ENCODE measurements at places on chromosomes 12 and 14.

- DNase-seq: peak; percentile 81
Measured at GRCh38 chr14:36069535-36069900, 107.0 kb downstream of the PTCSC3 start.

DNA sequence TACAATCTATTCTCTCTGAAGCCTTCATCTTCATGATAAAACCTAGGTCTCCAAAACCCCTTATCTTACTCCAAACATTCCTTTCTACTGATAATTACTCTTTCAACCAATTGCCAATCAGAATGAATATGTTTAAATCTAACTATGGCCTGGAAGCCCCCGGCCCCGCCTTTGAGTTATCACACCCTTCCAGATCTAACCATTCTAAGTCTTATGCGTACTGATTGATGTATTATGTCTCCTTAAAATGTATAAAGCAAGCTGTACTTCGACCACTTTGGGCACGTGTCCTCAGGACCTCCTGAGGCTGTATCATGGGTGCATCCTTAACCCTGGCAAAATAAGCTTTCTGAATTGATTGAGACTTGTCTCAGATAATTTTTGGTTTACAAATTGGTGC, 14.4 kb downstream of the PABPN1 start:
- DNase-seq: no peak

- DNase-seq: peak; percentile 6
Measured at GRCh38 chr12:88805692-88806091, 225.4 kb upstream of the KITLG start.

GRCh38 chr14:101594511-101595148, 33.3 kb downstream of the DIO3 start:
- no peak for DNase-seq

DNA sequence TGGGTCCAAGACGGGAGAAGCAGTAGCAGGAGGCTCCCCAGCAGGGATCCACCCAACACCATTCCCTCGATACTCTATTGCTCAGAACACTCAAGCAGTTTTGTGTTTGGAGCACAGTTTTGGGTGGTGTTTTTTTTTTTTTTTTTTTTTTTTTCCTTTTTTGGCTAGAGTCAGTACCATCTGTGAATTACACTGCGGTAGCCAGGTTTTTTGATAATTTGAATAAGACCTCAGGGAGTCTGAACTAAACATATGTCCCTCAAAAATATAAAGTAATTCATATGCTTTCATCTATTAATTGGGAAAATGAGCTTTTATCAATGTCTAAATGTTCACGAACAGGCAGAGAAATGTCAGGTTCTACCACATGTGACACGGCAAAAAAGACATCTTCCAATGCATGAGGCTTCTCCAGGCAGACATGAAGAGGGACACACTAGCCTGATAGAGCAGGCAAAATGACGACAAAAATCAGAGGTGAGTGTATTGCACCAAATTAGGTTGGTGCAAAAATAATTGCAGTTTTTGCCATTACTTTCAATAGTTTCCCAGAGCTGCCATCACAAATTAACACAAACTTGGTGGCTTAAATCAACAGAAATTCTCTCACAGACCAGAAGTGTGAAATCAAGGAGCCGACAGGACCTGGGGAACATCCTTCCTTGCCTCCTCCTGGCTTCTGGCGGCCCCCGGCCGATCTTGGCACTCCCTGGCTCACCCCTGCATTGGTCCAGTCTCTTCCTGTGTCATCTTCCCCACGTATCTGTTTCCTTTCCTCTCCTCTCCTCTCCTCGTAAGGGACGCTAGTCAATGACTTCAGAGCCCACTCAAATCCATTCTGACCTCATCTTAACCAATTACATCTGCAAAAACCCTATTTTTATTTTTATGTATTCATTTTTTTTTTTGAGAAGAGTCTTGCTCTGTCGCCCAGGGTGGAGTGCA, 33.9 kb downstream of the FOXN3 start:
- DNase-seq: no peak

DNA sequence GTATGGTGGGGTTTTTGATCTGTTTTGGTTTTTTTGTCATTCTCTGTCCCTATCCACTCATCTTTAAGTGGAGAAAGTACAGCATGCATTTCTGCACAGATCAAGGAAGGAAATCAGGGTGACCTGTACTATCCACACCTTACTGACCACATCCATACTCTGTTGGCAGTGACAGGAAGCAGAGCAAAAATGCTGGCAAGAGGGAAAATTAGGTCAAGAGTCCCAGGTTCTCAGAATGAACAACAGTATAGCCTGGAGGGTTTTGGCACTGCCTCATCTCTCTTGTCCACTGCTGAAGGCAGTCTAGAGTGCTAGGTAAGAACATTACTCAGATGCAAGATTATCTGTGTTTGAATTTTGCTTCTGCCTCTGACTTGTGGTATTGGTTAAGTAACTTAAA, 70.7 kb downstream of the TAOK3 start:
- no peak for DNase-seq

- no peak for DNase-seq
Measured at GRCh38 chr12:104477510-104478390, 21.0 kb downstream of the CHST11 start.

GRCh38 chr12:75722714-75723200, 211.3 kb upstream of the KRR1 start:
- DNase-seq: no peak

- no peak for DNase-seq
Measured at GRCh38 chr12:84551373-84551772, 361.2 kb downstream of the SLC6A15 start.

DNA sequence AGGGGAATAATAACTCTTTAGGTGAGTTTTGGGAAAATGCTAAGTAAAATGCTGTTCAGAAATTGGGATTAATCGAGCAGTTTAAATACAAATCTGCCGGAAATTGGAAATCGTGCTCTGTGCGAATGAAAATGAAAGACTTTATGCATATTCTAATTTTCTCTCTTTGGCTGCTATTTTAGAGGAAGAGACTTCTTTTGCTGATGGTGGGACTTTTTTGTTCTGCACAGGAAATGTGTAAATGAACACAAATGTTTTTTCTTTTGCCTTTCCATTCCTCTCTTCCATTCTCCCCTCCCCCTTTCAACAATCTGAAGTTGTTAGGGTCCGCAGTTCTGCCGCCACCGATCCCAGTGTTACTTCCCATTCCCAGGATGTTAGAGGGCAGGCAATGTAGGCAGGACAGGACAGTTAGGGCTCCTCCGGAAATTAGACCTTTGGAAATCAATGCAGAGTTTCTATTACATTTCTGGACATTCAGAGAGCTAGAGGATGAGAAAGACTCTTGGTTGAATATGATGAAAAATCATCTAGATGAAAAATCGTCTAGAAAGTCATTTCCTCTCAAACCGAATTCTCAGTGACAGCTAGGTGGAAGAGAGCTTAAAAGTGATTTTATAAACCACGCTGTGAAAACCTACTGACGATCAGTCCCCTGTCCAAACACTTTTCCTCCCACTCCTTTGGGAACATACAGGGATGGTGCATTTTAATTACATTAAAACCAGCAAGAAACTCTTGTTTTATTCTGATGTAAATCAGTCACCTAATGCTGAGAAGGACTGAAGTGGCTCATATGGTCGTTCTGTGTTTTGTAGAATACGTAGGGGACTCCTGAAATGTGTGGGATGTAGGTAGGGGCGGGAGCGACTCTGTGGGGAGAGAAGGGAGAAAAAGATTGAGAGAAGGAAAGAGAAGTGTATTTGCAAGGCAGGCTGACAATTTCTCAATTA, 17.8 kb downstream of the FOXG1 start:
- peak; percentile 15 for DNase-seq

GRCh38 chr12:20210621-20211215, 157.6 kb upstream of the PDE3A start:
- DNase-seq: no peak

- DNase-seq: no peak
Measured at GRCh38 chr12:72540811-72541210, 268.6 kb downstream of the TRHDE start.

DNA sequence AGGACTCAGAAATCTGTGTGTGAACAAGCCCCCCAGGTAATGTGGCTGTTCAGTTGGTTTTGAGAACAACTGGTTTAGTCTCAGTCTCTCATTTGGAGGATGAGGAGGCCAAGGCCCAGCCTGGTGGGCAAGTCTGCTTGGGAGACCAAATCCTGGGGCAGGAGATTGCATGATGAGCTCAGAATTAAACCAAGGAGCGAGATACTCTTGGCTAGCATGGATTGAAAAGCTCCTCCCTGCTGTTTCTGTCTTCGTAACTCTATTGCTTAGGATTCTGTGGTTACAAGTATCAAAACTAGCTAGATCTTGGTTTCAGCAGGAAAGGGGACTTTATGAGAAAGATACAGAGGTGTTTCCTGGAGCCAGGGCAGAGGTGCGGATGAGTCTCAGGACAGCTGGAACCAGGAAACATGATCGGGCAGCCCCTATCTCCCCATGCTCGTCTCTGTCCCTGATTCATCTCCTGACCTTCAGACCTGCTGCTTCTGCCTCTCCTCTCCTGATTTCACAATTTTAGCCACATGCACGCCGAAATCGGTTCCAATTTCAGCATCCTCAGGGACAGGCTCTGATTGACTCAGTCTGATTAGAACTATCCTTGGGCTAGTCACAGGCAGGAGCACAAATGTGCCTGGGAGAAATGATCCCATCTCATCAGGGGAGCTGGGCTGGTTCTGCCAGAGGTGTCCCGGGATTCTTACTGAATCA, 40.2 kb upstream of the RIN3 start:
- DNase-seq: no peak

DNA sequence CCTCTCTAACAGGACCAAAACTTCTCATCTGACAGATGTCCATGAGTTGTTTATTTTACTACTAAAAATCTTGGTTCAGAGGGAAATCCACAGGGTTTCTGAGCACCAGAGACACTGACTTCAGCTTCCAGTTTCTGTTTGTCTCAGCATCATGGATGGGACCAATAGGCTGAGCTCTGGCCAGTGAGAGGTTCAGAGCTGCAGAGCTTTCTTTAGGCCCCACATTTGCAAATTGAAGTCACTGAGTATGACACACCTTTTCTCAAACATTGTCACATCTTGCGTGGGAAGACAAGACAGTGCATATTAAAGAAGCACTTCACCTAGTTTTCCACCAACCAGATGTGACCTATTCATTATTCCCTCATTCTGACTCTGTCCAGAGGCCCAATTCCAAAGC, 45.2 kb downstream of the RDH12 start:
- DNase-seq: no peak

GRCh38 chr14:36717363-36717762, 55.7 kb downstream of the PAX9 start:
- peak; percentile 56 for DNase-seq

DNA sequence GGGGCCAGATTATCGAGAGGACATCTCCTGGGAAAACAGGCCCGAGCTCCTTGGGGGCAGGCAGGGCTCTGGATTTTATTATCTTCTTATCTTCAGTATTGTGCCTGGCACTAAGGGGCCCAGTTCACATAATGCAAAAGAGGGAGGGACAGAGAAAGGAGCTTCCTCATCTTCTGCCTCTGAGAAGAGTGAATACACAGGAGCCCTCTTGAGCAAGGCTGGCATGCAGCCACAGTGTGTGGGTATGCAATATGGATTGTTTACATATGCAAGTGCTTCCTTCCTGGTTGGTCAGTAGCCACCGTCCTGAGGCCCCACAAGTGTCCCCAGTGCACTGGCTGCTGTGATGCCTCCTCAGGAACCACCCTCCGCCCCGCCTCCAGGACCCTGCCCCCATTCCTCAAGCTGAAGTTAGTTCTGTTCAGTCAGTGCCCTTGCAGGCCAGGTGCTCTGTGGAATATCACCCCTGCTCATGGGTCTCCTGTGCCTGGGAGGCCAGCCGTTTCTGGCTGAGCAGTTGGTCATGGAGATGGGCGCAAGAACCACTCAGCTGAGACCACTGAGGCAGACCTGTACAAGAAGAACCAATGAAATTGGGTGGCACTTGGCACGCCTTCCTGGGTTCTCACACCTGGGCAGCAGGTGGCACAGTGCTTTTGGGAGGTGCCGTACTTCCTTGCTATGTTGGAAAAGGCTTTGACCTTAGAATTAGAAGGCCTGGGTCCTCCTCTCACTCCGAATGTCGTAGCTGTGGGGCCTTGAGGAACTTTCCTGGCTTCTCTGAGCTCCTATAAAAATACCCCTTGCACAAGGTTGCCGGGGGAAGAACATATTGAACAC, 35.1 kb upstream of the ACTN1 start:
- peak; percentile 67 for DNase-seq

- DNase-seq: no peak
Measured at GRCh38 chr12:7485095-7485494, 18.5 kb downstream of the CD163 start.

Measured in GM23338 (cell line).